CD4-positive, alpha-beta T cell treated with Interferon alpha-2 for 1 hour (primary cell): ENCODE measurements at places on chromosomes 13 and 19.

DNA sequence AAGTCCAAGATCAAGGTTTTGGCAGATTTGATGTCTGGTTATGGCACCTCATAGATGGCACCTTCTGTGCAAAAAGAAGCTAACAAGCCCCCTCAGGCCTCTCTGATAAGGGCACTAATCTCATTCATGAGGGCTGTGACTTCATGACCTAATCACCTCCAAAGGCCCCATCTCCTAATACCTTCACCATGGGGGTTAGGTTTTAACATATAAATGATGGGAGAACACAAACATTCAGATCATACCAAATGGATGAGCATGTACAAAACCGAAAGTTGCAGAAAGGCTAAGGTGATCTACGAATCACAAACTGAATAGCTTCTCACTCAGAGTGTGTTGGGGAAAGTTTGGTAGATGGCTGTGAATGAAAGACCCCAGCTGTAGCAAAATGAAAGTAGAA is 217.4 kb downstream of the TBC1D4 start:
- DNase-seq, result no peak

DNA sequence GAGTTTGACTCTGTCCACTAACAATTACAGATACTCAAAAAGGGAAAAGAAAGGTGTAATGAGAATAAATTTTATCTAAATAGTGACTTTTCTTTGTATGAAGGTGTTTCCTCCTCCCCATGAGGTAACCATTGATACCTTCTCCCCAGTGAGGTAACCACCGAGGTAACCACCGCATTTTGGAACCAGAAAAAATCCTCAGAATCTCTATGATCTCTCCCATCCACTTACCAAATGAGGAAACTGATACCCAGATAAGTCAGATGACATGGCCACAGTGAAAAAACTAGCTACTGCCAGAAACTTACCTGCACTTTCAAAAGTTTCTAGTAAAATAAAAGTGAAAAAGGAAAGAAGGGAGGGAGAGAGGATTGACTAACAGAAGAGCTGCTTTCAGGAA is 124.0 kb upstream of the FNDC3A start:
- DNase-seq, result no peak

DNA sequence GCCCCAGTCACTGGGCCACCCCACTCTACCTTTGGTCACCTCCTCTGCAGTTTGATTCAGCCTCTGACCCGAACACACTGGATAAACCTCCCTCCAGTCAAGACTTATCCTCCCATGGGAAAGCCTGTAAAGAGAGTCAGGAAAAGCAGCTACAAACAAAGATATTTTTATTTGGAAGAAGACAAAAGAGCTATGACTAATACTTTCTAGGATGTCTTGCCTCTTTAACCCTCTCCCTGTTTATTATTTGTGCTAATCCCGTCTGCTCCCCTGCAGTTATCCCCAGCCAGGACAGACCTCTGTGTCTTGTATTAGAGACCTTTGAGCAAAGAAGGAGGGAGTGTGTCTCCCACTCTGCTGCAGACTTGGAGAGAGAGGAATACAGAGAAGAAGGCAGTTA is 178.3 kb downstream of the EFNB2 start:
- DNase-seq, result no peak

DNA sequence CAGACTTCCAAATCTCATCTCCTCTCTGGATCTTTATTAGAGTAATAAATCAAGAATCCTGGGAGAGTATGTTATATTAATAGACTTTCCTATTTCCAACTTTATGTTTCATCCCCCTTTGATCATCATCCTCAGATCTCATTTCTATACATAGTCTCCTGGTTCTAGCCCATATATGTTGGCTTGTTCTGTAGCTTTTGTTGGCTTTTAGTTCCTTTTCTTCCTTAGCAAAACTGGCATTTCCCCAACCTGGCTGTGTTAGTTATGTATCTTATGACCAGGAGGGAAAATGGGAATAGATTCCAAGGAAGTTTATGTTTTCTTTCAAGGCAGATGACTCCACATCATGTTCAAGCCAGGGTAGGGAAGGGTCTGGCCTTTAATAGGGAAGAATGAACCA is 2464.5 kb downstream of the PCDH9 start:
- DNase-seq, result no peak

DNA sequence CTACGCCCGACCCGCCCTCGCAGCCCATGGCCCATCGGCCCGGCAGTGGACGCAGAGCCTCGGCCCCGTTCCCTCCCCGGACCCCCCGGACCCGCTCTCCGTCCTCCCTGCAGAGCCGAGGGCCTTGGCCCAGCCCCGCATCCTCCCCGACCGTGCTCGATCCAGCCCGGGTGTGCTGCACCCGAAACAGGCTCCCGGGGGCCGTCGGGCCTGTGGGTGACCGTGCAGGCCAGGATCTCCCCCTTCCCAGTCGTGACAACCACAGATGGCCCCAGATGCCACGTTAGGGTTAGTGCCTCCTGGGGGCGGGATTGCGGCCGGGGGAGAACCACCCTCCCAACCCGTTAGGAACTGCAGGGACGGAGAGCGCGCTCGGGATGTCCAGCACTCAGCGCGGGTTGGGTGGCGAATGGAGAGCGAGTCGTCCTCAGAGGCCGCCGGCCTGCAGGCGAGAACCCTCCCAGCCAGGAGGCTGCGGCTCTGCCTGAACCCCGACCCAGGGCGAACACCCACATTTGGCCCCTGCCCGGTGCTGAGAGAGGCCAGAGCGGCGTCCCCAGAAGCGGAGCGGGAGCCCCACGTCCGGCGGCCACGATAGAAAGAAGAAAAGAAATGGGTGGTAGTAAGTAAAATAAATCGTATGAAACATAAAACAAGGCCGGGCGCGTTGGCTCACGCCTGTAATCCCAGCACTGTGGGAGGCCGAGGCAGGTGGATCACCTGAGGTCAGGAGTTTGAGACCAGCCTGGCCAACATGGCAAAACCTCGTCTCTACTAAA is 6.7 kb upstream of the MADCAM1 start:
- no peak for DNase-seq

DNA sequence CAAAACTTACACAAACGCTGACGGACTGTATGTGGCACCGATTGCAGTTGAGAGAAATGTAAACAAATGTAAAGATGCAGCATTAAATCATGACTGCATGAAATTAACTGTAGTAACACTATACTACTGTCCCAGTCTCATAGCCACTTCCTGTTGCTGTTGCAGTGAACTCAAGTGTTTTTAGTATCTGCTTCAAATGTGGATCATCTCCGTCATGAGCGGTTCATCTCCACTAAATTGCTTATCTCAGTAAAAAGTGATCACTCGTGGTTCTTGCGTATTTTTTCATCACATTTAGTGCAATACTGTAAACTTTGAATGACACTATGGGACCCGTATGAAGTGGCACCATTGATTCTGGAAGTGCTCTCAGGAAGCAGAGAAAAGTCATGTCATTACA is 60.3 kb upstream of the RNF113B start:
- DNase-seq, result no peak

GRCh38 chr19:44714597-44715169 is 15.7 kb downstream of the CEACAM16 start:
- DNase-seq, result no peak

DNA sequence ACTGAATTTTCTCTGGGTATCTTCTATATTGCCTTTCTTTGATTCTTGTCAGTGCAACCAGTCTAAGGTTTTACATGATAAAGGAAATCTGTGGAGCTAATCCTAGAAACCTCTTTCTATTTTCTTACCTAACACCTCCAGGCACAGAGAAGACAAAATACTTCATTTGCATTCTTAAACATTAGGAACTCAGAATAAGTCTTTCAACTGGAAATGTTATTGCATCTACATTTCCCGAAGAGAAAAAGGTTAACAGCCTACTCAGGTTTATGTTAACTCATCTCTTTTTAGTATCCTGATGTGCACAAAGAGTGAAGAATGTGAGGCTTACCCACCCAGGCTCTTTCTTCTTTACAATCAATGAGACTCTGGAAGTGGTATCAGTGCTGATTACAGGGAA is 106.7 kb downstream of the PCCA start:
- no peak for DNase-seq

DNA sequence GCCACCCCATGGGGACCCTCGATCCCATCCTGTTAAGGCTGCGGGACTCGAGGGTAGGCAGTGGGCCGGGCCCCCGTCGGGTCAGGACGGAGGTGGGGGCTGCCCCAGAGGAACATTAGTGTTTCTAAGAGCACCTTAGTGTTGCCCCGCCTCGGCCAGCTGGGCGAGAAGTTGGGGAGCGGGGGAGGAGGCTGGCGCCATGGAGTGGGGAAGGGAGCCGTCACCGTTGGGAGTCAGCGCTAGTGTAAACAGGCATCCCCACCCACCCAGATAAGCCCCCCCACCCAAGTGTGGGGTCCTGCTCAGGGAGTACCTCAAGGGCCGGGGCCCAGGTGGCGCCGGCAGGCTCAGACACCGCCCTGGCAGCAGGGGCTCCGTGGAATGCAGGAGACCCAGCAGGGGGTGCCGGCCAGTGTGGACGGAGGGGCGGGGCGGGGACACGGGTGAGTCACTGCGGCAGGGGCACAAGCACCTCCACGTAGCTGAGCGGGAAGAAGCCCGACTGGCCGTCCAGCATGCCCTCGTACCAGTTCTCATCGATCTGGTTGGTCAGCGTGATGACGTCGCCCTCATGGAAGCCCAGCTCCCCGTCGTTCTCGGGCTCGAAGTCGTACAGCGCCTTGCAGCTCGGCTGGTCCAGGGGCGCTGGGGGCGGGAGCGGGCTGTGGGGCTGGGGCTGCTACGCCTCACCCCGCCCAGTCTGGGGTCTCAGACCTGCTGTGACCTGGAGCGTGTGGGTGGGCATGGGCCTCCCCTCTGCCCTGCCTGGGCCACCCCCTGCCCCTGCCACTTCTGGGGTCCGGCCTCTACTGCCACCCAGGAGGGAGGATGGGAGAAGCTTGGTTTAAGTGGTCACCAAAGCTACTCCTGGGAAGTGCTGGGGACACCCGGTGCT is 18.0 kb downstream of the MPND start:
- no peak for DNase-seq

GRCh38 chr19:6828698-6829633 is 56.5 kb downstream of the VAV1 start:
- DNase-seq, result peak; percentile 44

- DNase-seq, result peak; percentile 67
These were observed 158.8 kb downstream of the KDM4B start for GRCh38 chr19:5127717-5128116.

- no peak for DNase-seq
These were observed 449.5 kb downstream of the LIG4 start for GRCh38 chr13:107765724-107766401.

DNA sequence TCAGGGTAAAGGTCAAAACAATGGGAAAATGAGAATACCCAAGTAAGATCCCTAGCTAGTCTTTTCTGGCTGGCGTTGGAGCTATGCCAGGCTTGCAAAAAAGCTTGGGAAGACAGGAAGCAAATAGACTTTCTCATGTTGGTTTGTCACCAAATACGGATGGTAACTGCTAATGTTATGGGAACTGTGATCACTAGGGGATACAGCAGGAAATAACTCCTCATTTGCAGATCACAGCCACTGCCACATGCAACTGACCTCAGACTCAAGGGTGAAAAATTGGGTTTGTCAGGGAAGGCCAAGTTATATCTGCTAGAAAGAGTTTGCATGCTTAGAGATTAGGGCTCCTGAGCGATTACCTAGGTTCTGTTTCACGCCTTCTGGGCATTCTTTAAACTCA is 162.9 kb downstream of the NHLRC3 start:
- DNase-seq, result no peak

GRCh38 chr13:26111797-26112196 is 60.0 kb upstream of the SHISA2 start:
- DNase-seq, result no peak

DNA sequence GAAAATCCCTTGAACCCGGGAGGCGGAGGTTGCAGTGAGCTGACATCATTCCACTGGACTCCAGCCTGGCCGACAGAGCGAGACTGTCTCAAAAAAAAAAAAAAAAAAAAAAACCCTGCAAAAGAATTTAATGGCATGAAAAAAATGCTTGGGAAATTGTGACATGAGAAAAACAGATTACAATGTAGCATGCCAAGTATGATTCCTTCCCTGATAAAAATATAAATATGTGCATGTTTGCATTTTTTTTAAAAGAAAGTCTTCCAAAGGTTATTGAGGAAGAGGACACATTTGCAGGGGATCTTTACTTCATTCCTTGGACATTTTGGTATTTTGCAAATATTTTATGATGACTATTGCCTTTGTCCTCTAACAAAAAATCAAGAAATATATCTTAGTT is 14.5 kb upstream of the ZBTB32 start:
- DNase-seq, result no peak

DNA sequence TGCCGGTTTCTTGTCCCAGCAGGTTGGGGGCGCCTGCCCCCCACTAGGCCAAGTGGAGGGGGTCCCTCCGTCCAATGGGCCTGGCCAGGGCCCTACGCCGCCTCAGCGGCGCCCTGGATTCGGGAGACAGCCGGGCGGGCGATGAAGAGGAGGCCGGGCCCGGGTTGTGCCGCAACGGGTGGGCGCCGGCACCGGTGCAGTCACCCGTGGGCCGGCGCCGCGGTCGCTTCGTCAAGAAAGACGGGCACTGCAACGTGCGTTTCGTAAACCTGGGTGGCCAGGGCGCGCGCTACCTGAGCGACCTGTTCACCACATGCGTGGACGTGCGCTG is 6.2 kb downstream of the KCNJ14 start:
- no peak for DNase-seq

- peak; percentile 41 for DNase-seq
These were observed 5.7 kb downstream of the ZNF574 start for GRCh38 chr19:42081584-42082203.

DNA sequence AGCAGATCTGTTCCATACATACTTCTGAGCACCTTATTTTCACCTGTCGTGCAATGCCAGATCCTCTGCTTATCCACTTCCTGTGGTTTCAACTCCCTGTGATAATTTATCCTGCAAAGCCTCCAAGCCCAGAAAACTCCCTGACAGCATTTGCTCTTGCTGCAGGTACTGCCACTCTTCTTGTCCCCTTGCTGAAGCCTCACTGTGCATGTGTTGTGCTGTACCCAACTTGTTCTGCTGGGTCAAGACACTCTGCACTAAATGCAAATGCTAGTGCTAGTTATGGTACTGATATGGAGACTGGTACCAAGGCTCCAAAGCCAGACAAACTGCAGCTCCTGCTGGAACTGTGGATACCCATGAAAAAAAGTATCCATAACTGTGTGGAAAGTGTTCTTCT is 315.4 kb upstream of the MIR17HG start:
- no peak for DNase-seq
